CD4-positive, alpha-beta T cell (primary cell): ENCODE measurements at places on chromosomes 2 and 18. TPM values are rescaled to one million over a fixed set of nuclear protein-coding genes. Genes with fewer than 3 reads are reported as not detected.

DNA sequence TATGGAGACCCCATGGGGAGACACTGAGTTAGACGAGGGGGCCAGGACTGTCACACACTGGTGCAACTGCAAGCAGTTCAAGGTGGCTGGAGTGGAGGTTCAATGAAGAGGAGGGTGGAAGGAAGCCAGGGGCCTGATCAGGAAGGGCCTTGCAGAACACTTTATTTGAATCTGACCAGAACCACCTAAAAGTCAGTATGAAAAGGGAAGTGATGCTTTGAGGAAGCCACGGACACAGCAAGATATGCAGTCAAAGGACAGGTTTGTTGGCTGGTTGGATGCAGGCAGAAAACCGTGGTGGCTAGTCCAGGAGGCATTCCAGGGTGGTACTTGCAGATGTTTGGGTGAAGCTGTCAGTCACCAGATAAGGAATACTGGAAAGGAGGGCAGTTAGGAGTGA is 3.5 kb upstream of the FAM124B start:
- DNase-seq = no peak
- no peaks in the 10 kb centered on the region for H3K36me3 ChIP-seq
- peaks cover 19% of the 10 kb centered on the region for H3K4me1 ChIP-seq
- H3K4me3 ChIP-seq = no peak overlapping the region

- H3K36me3 ChIP-seq = no peaks in the 10 kb centered on the region
- peaks cover 12% of the 10 kb centered on the region for H3K4me1 ChIP-seq
- no peak overlapping the region for H3K27ac ChIP-seq
- no peak for DNase-seq
- H3K27me3 ChIP-seq = no peaks in the 10 kb centered on the region
These were observed 19.0 kb upstream of the SERTAD2 start for GRCh38 chr2:64672708-64673107.

- H3K4me3 ChIP-seq = no peak overlapping the region
- H3K27me3 ChIP-seq = no peaks in the 10 kb centered on the region
- DNase-seq = no peak
- H3K36me3 ChIP-seq = no peaks in the 10 kb centered on the region
- H3K4me1 ChIP-seq = no peaks in the 10 kb centered on the region
These were observed 244.1 kb downstream of the ACKR3 start for GRCh38 chr2:236813766-236814165.

GRCh38 chr18:75123113-75123512 is 85.8 kb downstream of the PTGR3 start:
- no peaks in the 10 kb centered on the region for H3K4me1 ChIP-seq
- H3K36me3 ChIP-seq = no peaks in the 10 kb centered on the region
- no peak overlapping the region for H3K4me3 ChIP-seq
- no peak for DNase-seq
- no peak overlapping the region for H3K27ac ChIP-seq
- H3K27me3 ChIP-seq = no peaks in the 10 kb centered on the region

GRCh38 chr2:48380208-48380607 is 149.7 kb upstream of the STON1 start:
- no peak for DNase-seq
- peaks cover 28% of the 10 kb centered on the region for H3K36me3 ChIP-seq
- H3K27me3 ChIP-seq = no peaks in the 10 kb centered on the region
- H3K4me1 ChIP-seq = no peaks in the 10 kb centered on the region

DNA sequence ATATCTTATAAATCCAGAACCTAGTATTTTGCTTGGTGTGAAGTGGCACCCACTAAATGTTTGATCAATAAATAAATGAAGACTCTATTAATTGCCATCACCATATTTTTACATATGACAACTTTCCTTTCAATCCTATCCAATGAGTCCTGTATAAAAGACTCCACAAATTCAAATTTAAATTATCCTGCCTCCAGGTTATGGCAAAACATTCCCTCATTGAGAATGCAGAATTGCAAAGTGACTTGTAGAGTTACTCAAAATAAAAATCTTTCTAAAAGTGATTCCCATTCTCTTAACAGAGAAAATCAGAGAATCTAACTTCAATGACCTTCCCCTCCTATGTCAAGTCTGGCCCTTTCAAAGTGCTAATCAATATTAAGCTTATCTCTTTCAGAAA is 236.8 kb downstream of the GRB14 start:
- no peak overlapping the region for H3K4me3 ChIP-seq
- no peak for DNase-seq
- no peak overlapping the region for H3K27ac ChIP-seq
- no peaks in the 10 kb centered on the region for H3K4me1 ChIP-seq

- no peaks in the 10 kb centered on the region for H3K27me3 ChIP-seq
- peak overlapping the region; percentile 15 for H3K4me3 ChIP-seq
- no peak for DNase-seq
- no peaks in the 10 kb centered on the region for H3K36me3 ChIP-seq
- H3K27ac ChIP-seq = peak overlapping the region; percentile 24
These were observed 45.0 kb downstream of the EMILIN2 start for GRCh38 chr18:2891526-2892431.

GRCh38 chr2:227717687-227718567 is at the start of gene SLC19A3:
SLC19A3 (minus strand) TSS chr2:227718028; CDS start chr2:227702318, 15,710 bp downstream.
- H3K27me3 ChIP-seq = peaks cover 25% of the 10 kb centered on the region
- peaks cover 6% of the 10 kb centered on the region for H3K4me1 ChIP-seq
- no peak within 1 kb of the TSS for H3K4me3 ChIP-seq
- H3K36me3 ChIP-seq = no peaks in the 10 kb centered on the region
- H3K27ac ChIP-seq = no peak within 1 kb of the TSS
- peak; percentile 6 for DNase-seq

DNA sequence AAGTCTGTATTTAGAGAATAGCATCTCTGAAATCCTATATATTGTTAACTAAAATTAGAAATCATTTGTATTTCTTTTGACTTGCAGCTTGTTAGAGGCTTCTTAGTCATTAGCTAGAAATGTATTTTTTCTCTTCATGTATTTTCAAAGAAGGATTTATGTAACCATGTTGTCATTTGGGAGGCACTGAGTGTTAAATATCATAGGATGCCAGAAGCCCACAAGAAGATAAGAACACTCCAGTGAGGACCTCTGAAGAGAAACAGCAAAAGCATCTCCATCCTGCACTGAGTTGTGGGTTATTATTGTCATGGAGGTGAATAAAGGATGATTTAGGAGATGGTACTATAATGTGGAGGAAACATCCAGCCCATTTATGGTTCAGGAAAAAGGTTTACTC is 93.5 kb downstream of the UBE2E3 start:
- H3K27me3 ChIP-seq = no peaks in the 10 kb centered on the region
- no peak overlapping the region for H3K27ac ChIP-seq
- H3K36me3 ChIP-seq = no peaks in the 10 kb centered on the region

GRCh38 chr2:178072000-178072382 is 586 bp downstream of the PDE11A start:
- H3K27me3 ChIP-seq = peaks cover 35% of the 10 kb centered on the region
- peaks cover 9% of the 10 kb centered on the region for H3K4me1 ChIP-seq
- H3K36me3 ChIP-seq = no peaks in the 10 kb centered on the region

DNA sequence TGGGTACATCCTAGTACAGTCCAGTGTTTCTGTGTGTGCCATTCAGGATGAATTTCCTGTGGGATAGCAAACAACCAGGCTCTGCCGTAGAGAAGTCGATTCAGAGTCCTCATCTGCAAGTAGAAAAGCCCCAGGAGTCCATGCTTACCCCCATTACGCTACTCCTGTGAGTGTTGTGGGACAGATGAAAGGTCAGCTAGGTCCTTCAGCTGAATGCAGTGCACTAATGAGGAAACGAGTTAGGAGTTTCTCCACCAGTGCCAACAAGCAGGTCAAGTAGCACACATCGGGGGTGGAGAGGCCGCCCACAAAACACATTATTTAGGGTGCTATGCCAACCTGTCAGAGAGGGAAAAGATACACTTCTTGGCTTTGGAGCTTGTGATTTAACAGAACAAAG is 2.5 kb upstream of the GPR39 start:
- DNase-seq = no peak
- no peak overlapping the region for H3K4me3 ChIP-seq
- no peaks in the 10 kb centered on the region for H3K4me1 ChIP-seq
- peaks cover 18% of the 10 kb centered on the region for H3K27me3 ChIP-seq
- no peak overlapping the region for H3K27ac ChIP-seq

DNA sequence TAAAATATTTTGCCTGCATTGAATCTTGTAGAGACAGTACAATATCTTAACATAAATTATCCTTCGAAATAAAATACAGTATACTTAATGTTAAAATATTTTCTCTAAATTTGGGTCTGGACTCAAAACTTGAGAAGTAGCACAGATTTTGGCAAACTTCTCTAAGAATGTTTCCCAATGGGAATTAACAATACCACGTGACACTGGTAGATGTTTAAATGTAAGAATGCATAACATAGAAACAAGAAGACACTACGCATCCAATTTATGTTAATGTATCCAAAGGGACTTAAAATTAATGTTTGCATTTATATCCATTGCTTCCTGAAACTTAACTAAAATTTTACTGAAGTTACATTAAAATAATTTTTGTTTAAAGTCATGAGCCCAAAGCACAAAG is 1460.9 kb downstream of the LRP1B start:
- H3K27me3 ChIP-seq = no peaks in the 10 kb centered on the region
- no peaks in the 10 kb centered on the region for H3K36me3 ChIP-seq
- H3K4me3 ChIP-seq = no peak overlapping the region
- no peak for DNase-seq

Gene ZNF516
- 22.4 TPM for total RNA-seq

Gene CROCC2
- not detected for total RNA-seq

Gene LMAN2L
- 1.1 TPM for total RNA-seq

Gene OSR1
- not detected for total RNA-seq

Gene CCDC85A
- not detected for total RNA-seq

Gene DTNA
- total RNA-seq = not detected

Gene METTL4
- total RNA-seq = 10.4 TPM

Gene MYO1B
- total RNA-seq = 0.98 TPM

Gene MARCHF4
- total RNA-seq = not detected

Gene TET3
- total RNA-seq = 24.1 TPM

Gene UGT1A8
- not detected for total RNA-seq
